ENCODE measurements at places on chromosomes 3 and 15.

- no peak for DNase-seq
Observed at GRCh38 chr15:65962187-65962586, 92.9 kb downstream of the RAB11A start.

GRCh38 chr3:127984241-127984975 lies 67.8 kb upstream of the SEC61A1 start:
- DNase-seq, result no peak

GRCh38 chr15:75671730-75672602 lies 24.3 kb downstream of the SNX33 start:
- DNase-seq, result no peak

DNA sequence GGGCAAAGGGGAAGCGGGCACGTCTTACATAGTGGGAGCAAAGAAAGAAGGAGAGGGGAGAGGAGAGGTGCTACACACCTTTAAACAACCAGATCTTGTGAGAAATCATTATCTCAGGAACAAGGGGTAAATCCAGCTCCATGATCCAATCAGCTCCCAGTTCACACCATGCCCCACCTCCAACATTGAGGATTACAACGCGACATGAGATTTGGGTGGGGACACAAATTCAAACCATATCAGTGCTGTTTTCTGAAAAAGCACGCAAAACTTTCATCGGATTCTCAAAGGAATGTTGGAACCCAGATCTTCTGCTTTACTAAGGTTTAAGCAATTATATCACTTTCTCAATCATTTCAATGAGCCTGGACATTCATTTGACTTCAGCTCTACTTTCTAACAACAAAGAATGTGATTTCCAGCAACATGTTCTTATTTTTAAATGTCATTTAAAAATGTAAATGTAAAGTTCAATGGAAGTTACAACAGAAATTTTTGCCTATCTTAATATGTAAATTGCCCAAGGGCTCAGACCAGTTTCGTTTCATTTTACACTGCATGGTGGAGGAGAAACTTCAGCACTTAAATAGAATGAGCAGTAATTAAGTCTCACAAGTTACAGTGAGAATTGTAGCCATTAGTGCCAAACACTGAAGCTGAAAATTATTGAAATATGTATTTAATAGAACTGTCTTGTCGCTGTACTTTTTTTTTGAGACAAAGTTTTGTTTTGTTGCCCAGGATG lies 8.4 kb upstream of the CCDC54 start:
- DNase-seq, result no peak

- DNase-seq, result no peak
Observed at GRCh38 chr15:81301385-81301784, 22.6 kb downstream of the STARD5 start.

- DNase-seq, result no peak
Observed at GRCh38 chr3:55537129-55537528, 50.0 kb upstream of the WNT5A start.

GRCh38 chr3:24359645-24360462 lies 134.8 kb downstream of the THRB start:
- DNase-seq, result no peak

DNA sequence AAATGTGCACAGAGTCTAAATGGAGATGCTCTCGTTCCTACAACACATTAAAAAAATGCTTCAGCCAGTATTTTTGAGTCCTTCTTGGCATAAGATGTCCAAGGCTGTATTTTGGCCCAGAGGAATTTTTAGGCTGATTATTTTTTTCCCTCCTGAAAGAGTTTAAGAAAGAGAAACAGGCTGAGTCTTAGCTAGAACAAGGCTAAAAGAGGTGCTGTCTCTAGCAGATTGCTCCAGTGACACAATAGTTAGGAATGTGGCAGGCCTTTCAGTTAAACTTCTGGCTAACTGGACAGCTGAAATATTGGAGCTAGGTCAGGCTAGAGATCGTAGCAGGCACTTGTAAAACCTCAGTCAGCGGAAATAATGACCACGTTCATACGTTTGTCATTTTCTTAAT lies 271.4 kb upstream of the RARB start:
- no peak for DNase-seq

GRCh38 chr15:81723701-81724100 lies 322.1 kb downstream of the MEX3B start:
- no peak for DNase-seq

- no peak for DNase-seq
Observed at GRCh38 chr3:143298886-143299535, 179.4 kb downstream of the CHST2 start.

GRCh38 chr15:96181873-96182301 lies 148.6 kb upstream of the NR2F2 start:
- DNase-seq, result no peak

GRCh38 chr3:171099911-171100310 lies 73.4 kb upstream of the SLC2A2 start:
- no peak for DNase-seq

DNA sequence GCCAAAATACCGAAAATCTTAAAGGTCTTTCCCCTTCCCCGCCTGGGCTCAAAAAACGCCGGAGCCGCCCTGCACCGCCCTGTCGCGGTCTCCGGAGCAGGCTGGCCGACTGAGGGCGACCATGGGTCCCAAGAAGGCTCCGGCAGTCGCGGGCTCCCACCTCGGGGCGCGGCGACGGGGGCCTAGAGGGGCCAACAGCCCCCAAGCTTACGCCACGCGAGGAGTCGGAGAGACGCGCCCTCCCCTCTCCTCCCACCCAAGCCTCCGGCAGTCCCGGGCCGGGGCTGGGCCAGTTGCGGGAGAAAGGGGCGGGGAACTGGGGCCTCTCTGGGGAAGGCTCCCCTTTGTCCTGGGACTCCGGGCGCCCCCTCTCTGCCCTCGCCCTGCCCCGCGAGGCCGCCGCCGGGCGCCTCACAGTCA lies 69.2 kb downstream of the GOLGA8B start:
- DNase-seq, result no peak

- DNase-seq, result no peak
Observed at GRCh38 chr15:57316451-57316850, 59.9 kb upstream of the CGNL1 start.

DNA sequence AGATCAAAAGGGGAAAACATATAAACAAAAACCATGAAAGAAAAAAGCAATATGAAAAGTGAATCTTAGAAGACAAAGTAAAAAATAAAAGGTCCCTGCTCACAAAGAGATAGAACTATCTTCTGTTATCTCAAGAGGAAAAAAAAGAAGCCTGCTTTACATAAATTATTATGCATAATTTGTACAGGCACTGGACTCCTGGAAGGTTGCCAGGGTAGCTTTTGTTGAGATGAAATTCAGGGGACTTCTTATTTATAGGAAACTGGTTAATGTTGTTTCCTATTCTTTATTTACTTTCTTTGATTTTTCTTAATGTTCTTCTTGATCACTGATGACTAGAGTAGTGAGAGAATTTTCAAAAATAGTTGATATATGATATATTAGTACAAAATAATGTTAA lies 66.9 kb downstream of the PPM1L start:
- DNase-seq, result no peak

DNA sequence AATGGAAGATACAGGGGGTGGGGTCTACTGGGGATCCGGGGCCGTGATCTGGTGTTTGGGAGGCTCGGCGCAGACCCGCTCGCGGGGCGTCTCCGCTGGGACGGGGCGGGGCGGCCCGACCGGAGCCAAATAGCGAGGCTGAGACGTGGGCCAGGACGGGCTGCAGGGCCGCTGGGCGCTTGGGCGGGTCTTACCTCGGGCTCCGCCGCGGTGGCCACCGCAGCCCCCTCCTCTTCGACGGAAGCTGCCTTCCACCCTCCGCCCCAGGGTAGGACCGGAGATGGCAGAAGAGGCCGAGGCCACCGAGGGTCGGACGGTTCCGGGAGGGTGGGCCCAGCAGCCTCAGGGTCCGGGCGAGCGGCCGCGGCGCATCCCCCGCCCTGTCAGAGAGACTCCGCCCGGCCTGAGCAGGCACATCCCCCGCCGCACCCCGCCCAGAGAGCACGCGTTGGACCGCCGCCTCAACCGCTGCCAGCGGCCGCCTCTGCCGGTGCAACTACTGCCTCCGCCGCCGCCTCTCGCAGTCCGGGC lies 399 bp downstream of the MYO9A start:
- DNase-seq, result peak; percentile 62

GRCh38 chr3:13715167-13715954 lies 164.5 kb downstream of the WNT7A start:
- no peak for DNase-seq

DNA sequence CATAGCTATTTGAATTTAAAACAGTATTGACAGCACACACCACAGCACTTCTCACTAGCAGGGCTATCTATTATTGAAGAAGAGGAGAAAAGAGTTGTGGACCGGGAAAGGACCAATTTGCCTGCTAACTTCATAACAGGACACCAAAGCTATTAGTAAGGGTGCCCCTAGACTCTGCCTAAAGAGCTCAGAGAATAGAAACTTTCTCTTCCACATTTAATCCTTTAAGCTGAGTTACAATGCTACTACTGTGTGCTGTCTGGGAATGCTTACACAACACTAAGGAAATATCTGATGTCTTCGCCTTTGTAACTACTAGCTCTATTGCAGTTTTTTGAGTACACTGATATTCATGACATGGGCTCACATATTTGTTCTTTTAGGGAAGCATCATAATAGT lies 13.5 kb upstream of the AADAC start:
- no peak for DNase-seq

DNA sequence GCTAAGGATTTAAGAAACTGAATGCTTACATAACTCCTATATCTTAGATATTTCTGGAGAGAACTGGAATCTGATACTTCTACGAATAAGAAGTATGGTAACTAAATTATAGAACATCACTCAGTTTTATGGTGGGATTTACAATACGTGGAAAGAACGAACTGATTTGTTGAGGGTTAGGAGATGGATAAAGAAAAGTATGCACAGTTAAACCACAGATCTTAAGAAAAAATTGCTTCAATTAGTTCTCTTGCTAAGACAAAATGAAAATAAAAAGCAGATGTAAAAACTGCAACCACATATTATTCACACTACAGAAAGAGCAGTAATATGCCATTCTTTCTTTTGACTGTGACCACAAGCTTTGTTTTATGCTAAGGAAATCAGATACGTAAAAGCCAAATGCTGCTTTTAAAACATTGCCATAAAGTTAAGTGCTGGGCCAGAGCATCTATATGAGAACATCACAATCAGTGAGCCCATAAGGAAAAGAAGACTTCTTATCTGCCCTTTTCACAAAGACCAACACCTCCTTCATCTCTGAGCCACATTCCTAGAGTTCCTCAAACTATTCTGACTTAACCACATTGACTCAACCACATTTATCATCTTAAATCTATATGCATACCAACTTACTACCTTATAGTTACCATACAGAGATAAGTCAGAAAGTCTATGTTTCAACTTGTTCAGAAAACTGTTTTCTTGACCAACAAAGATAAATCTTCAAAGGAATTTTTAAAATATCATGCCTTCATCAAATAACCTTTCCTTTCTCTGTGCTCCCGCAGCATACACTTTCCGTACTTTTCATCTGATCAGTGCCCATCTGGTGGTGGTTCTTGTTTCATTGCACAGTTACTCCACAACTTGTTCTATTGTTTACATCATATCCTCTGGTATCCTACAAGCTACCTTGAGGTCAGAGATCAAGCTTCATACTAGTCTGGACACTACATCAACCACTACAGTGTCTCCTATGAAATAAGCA lies 61.7 kb downstream of the FSIP1 start:
- no peak for DNase-seq

All from activated CD4-positive, alpha-beta T cell treated with anti-CD3 and anti-CD28 coated beads, Interleukin-2, Interleukin-4, amounts not matched to agents 100 ng/mL and 50 ng/mL, durations not matched to agents 16 hours and 8 hours (primary cell).